Activated CD8-positive, alpha-beta memory T cell treated with anti-CD3 and anti-CD28 coated beads for 4 hours (primary cell): ENCODE measurements at places on chromosomes 11 and 22.
A peak's percentile ranks its signal among the peaks of the same experiment; 100 is the strongest.

DNA sequence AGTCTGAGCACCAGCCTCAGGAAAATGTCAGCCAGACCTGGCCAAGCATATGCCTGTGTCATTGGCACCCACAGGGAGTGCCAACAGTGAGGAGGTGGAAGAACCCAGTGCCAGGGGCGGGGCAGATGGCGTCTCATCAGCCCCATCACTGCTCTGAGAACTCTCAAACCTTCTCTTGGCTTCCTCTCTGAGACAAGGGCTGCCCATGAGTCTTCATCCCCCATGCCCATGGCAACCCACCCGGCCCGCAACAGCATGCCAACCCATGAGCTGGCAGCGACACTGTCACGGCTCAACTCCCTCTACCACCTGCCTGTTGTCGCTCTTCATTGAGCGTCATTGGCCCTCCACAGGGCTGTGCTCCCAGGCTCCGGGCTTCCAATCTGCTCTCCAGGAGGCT is 340.5 kb downstream of the BUD13 start:
- DNase-seq, result no peak

- no peak for DNase-seq
These were observed 10.5 kb downstream of the MCAM start for GRCh38 chr11:119306373-119306890.

GRCh38 chr11:118785362-118785761 is 5.6 kb downstream of the DDX6 start:
- no peak for DNase-seq

DNA sequence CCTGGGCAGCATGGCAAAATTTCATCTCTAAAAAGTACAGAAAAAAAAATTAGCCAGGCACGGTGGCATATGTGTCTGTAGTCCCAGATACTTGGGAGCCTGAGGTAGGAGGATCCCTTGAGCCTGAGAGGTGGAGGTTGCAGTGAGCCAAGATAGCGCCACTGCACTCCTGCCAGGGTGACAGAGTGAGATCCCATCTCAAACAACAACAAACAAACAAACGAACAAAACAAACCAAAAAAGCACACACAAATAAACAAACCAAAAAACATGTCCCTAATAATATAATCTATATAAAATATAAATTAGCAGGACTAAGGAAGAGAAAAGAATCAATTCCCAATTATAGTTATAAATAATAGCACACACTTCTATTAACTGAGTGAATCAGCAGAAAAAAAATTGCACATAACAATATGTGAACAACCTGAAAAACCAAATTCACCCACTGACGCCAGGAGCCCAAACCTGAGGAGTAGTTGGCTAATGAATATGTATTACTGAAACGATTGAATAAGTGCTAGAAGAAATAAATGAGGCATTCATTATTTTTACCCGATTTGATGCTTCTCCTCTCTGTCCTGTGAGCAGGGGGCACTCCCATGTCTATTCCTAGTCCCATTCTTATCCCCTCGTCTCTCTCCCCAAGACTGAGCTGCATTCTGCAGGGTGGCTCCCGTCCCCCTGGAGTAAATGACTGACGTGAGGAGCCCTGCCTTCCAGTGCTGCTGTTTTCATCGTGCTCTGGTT is 108.2 kb upstream of the TOP3B start:
- no peak for DNase-seq

- DNase-seq, result no peak
These were observed 12.8 kb downstream of the PMM1 start for GRCh38 chr22:41576877-41577276.

- no peak for DNase-seq
These were observed 1469.0 kb downstream of the LRRC4C start for GRCh38 chr11:39990421-39990831.

DNA sequence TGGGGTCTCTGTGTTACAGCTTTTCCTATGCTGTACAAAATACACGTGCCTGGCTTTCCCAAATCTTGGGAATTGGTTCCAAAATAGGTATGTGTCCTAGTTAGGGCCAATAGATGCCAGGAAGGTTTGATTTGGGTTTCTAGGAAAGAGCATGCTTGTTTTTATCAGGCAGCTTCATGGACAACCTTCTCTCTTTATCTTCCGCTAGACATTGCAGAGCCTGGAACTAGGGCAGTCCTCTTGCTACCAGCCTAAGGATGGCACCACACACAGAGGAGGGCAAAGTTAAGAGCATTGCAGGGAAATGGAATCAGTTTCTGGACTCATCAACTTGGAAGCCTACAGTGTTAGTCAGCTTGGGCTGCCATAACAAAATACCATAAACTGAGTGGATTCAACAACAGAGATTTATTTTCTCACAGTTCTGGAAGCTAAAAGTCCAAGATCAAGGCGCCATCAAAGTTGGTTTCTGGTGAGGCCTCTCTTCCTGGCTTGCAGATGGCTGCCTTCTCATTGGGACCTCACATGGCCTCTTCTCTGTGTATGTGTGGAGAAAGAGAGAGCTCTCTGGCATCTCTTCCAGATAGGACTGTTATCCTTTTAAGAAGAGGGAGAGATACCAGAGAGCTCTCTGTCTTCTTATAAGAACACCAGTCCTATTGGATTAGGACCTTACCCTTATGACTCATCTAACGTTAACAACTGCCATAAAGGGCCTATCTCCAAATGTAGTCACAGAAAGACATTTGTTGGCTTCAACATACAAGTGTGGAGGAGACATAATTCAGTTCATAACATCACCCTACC is 27.3 kb upstream of the CREB3L1 start:
- no peak for DNase-seq

GRCh38 chr11:1847926-1848639 is 4.8 kb upstream of the LSP1 start:
- DNase-seq, result no peak

- DNase-seq, result no peak
These were observed 130.0 kb downstream of the WNT7B start for GRCh38 chr22:45846952-45847351.

- DNase-seq, result no peak
These were observed 90.0 kb upstream of the NARS2 start for GRCh38 chr11:78664636-78665035.

GRCh38 chr22:28500006-28500405 is 179.6 kb downstream of the TTC28 start:
- no peak for DNase-seq

GRCh38 chr11:57116654-57117053 is 65.1 kb upstream of the LRRC55 start:
- no peak for DNase-seq

- no peak for DNase-seq
These were observed 974.0 kb downstream of the TBC1D22A start for GRCh38 chr22:47736186-47737034.

- no peak for DNase-seq
These were observed 51.4 kb upstream of the NUP50 start for GRCh38 chr22:45112136-45112879.

DNA sequence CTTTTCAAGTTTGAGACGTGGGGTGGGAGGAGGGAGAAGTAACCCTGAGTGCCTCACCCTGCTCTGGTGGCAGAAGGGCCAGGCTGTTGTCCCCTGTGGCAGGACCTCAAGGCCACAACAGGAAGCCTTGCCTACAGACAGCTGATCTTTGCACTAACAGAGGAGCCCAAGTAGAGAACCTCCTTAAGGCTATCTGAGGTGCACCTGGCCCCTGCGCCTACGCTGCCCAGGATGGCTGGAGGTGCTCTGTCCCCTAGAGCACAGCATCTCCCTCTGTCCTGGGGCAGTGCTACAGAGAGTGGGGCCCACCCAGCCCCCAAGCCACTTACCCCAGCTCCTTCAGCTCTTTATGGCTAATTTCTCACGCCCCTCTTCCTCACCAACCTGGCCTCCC is 27.0 kb downstream of the MYO7A start:
- no peak for DNase-seq

GRCh38 chr11:75031771-75032549 is 43.2 kb downstream of the NEU3 start:
- peak; percentile 18 for DNase-seq

- DNase-seq, result no peak
These were observed 1.6 kb downstream of the SMIM38 start for GRCh38 chr11:69157156-69157821.

DNA sequence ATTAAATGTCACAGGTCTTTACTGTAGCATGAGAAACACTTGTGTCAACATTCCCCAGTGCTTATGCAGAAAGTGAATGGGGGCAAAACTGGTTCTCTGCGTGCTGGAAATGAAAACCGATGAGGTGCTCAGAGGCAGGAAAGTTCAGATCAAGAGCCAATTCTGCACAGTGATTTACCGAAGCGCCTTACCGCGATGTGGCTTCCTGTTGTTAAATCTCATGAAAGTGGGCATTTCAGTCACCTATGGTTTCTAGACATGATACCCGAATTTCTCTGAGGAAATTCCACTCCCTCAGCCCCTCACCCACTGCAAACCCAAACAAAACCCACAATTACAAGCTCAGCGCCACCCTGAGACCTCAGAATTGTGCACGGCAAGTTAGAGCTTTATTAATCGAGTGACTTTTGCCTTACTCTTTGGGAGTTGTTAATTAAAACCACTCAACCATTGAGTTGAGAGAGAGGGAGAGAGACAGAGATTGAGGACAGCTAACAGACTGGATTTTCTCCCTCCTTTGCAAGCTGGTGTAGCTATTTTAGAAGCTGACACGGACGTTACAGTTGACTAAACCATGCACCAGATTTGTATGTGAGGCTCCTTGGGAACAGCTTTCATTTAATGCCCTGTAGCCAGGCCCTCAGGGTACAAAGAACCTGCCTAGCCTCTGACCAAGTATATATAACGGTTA is 196.4 kb downstream of the DBX1 start:
- DNase-seq, result no peak

DNA sequence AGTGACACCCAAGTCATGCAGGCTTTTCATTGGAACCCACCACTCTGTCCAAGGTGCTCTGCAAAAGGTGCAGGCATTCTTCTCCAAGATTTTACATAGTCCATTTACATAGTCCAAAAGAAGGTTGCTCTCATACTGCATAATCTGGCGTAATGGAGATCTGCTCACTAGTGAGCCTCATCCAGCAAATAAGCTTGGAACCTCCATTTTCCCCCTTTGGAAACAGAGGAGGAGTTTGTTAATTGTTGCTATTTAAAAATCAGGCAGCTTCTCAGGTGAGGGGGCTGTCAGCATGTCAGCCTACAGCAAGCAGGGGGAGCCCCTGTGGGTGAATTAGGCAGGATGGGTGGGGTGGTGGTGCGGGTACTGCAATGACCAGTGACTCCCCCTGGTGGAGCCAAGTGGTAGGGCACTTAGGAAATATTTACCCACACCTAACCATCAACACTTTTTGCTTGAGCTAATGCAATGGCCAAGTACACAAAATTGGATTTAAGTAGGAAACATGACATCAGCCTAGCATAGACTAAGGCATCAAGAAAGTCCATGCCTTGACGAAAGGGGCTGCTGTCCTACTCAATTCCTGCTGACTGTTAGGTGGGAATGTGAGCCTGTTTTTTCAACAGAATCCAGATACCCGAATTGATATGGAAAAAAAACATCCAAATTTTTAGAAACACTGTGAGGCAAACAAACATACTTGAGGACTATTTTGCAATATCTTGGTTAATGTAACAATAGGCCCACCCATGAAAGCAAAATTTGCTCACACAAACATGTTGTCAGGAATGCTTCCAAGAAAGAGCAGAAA is 64.5 kb downstream of the AMBRA1 start:
- DNase-seq, result peak; percentile 57

GRCh38 chr11:47499161-47499560 is 50.2 kb upstream of the RAPSN start:
- no peak for DNase-seq

GRCh38 chr22:45531441-45532234 is 29.0 kb downstream of the FBLN1 start:
- DNase-seq, result no peak

DNA sequence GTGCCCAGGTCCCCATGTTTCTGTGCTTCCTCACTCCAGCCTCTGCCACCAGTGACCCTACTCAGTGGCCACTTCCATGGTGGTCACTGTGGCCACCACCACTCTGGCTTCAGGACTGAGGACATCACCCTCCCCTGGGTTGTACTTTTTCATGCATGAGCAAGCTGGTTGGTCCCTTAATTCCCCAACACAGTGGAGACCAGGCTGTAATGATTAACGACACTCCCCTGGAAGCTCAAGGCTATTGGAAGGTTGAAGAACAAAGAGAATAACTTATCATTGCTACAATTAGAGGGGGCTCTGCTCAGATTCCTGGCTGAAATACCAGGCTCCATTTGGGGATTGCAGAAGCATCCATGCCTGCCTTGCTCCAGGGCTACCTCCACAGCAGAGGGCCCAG is 10.5 kb downstream of the PLAAT4 start:
- no peak for DNase-seq

GRCh38 chr11:10658621-10659338 is 34.8 kb downstream of the IRAG1 start:
- no peak for DNase-seq

DNA sequence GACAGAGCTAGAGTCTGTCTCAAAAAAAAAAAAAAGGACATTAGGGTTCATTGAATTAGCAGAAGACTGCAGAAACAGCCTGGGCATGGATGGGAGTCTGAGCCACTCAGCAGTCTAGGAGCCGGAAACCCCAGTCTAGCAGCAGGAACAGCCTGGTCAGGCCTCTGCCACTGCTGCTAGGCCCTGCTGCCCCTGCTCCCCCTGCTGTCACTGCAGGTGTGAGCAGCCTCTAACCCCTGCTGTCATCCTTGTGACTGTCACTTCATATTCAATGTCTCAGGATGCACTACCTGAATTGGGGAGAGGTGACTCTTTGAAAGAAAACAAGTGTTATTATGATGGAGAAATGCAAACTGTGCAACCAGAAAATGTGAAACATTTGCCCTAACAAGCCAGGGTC is 7.0 kb upstream of the DDX17 start:
- DNase-seq, result no peak

DNA sequence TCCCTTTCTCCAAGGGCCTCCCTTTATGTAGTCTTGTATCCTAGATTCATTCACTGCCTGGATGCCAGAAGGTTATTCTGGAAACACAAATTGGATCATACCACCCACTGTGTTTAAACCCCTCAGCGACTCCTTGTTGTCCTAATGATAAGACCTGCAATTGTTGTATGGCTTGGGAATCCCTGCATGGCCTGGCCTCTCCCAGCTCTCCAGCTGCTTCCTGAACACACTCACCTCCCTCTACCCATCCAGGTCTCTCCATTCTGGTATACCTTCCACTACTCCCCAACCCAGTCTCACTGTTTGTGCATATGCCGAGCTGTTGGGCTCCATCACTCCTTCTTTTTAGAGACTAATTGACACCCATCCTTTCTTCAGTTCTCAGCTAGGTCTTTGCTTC is 124.3 kb upstream of the ALX4 start:
- no peak for DNase-seq

DNA sequence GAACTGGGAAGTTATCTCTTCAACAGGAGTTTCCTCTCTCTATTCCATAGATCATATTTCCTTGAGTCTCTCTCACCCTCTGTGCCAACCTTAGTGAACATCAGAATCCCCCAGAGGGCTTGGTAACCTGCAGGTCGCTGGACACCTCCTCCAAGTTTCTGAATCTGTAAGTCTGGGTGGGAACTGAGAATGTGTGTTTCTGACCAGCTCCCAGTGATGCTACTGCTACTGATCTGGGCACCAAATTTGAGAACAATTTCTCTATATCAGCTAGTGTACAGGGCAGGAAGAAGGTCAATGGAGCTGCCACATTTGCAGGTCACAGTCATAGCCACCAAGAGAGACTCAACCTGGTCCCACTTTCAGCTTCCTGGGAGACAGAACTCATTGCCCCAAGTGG is 62.9 kb downstream of the RCN1 start:
- DNase-seq, result no peak

- DNase-seq, result no peak
These were observed 198.8 kb downstream of the BARX2 start for GRCh38 chr11:129574431-129574830.

GRCh38 chr22:27066856-27067255 is 409.5 kb downstream of the MIAT start:
- no peak for DNase-seq

GRCh38 chr11:70628855-70629844 is 230.8 kb downstream of the CTTN start:
- DNase-seq, result no peak
